ENCODE measurements at places on chromosomes 2 and 18. TPM values are rescaled to one million over a fixed set of nuclear protein-coding genes. Genes with fewer than 3 reads are reported as not detected.

The SLC5A7 gene
- not detected for total RNA-seq

DNA sequence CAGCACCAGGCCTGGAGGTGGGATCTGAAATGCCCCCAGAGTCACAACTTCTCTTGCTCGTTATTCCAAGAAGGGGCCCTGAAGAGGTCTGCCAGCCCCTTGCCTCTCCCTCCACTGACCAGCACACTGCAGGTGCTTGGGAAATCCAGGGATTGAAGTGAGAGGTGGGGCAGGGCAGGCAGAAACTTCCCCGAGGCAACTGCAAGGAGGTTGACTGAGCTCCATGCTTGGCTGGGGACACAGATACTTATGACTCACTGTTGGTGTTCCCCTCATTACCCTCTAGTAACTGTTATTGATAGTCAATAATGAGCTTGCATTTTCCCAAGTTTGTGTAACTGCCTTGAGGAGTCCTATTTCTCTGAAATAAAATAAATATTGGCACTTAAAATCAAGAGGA, 47.5 kb downstream of the MARCO start:
- no peak for DNase-seq

The EMILIN1 gene
- total RNA-seq: 21.3 TPM

The TMEM169 gene
- total RNA-seq: 0.13 TPM

The DUSP19 gene
- 2.1 TPM for total RNA-seq

GRCh38 chr2:120294008-120294340, 41.3 kb downstream of the RALB start:
- no peak for DNase-seq

DNA sequence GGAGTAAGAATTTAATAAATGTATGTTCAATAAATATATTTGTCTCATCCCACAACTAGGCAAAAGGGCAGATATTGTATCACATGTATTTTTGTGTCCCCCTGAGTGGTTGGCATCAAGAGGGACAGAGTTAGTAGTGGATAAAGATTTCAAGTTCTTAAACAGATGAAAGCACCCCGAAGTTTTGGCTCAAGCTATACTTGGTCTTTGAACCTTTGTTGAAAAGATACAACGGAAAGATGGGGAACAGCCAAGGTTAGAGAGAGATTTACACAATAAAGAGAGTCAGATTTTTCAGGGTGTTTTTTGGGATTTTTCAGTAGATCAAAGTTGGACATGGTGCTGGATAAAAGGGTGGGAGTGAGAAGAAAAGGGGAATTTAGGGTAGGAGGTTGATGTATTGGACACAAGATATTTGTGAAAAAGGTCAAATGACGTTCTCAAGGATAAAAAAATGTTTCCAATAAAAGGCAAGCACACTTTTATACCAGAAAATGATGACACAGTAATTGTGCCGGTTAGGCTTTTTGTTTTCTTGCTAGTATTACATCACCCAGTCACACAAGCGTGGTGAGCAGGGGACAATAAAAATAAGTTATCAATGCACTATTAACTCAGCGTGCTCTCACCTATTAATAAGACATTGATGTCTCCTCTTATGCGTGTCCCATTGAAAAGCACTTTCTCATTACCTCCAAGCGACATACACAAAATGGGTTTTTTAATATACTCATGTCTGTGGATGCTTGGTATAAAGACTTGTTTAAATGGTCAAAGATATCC, 59.5 kb downstream of the MEP1B start:
- DNase-seq: no peak

The MBOAT2 gene
- total RNA-seq: 4.5 TPM
